Adrenal gland (tissue), 19 donors: ENCODE measurements at places on chromosomes 4 and X. TPM values are rescaled to one million over a fixed set of nuclear protein-coding genes. Genes with fewer than 3 reads are reported as not detected.

DNA sequence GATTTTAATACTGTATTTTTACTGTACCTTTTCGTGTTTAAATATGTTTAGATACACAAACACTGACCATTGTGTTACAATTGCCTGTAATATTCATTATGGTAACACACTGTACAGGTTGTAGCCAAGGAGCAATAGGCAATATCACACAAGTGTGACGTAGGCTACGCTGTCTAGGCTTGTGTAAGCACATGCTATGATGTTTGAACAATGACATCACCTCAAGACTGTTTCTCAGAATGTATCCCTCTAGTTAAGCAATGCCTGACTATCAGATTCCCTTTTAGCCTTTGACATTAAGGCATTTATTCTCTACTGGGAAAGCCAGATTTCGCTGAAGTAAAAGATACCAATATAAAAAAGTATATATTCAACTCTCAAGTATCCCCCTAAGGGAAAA is 66.2 kb downstream of the VCX3A start:
- no peak for DNase-seq

GRCh38 chr4:168619266-168619631 is 122.4 kb downstream of the PALLD start:
- no peak for DNase-seq

DNA sequence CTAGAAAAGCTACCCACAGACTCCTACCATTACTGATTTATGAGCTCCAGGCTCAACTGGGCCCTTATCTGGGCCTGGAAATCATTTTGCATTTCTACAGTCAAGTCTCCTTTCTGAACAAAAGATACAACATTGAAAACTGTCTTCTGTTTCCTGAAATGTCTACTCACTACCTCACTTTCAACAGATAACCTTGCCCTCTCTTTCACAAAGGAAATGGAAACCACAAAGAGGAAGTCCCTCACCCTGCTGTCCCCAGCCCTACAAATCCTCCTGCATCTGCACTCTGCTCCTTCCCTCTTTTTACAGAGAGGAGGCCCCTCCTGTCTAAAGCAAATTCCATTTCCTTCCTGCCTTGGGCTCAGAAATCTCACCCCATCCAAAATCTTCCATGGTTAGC is 24.8 kb upstream of the CYBB start:
- DNase-seq = no peak

GRCh38 chr4:182246401-182247205 is 3.4 kb downstream of the TENM3 start:
- no peak for DNase-seq

DNA sequence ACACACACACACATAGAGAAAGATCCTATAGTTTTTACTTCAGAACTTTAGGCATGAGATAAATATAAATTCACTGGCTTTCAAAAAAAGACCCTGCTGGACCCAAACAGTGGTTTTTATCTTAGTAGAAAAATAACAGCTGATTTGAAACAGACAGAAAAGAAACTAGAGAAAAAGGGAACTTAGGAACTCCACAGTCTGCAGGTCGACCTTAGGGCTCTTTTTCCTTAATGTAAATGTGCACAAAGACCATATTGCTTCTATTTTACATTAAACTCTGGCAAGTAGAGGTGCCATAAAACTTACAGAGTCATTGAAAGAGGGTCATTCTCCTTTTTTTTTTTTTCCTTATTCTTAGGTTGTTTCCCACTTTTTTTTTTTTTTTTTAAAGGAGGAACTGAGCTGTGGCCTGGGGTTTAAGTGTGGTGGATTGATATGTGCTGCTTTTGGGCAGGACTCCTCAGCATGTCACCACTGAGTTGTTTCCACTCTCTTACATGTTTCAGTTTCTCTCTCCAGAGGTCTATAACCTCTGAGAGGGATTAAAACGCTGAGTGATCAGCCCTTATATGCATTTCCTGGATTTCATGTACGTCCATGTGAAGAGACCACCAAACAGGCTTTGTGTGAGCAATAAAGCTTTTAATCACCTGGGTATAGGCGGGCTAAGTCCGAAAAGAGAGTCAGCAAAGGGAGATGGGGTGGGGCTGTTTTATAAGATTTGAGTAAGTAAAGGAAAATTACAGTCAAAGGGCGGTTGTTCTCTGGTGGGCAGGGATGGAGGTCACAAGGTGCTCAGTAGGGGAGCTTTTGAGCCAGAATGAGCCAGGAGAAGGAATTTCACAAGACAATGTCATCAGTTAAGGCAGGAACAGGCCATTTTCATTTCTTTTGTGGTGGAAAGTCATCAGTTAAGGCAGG is 70.8 kb upstream of the PACRGL start:
- no peak for DNase-seq

DNA sequence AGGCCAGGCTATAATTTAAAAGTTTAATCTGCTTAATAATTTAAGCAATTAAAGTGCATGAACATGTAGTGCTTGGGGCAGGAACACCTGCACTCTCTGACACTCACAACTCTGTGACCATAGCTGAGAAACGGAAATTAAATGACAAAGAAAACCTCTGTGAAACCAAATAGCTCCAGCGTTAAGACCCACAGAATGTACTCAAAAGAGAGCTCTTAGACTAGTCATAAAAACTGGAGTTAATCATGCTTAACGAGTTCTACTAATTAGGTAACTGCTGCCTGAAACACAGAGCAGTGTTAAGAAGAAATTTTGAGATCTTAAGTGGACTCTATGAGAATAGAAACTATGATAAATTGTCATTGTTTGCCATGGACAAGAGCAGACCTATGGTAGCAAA is 174.4 kb upstream of the SPIN4 start:
- no peak for DNase-seq

DNA sequence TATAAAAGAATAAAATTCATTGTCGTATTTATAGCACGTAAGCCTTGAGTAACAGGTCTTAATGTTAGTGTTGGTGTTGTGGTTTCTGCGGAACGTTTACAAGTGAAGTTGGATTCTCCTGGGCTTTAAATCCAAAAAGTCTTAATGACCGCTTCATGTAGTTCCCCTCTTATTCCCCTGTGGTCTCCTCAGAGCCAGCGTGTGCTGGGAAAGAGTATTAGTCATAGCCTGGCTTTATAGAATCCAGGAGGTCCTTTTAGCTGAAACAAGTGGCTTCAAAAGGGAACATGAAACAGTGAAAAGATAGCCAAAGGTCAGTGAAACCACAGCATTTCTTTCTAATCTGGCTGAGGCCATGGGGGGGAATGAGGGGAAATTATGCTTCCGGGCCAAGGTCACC is 79.1 kb downstream of the CLCN4 start:
- DNase-seq = no peak

DNA sequence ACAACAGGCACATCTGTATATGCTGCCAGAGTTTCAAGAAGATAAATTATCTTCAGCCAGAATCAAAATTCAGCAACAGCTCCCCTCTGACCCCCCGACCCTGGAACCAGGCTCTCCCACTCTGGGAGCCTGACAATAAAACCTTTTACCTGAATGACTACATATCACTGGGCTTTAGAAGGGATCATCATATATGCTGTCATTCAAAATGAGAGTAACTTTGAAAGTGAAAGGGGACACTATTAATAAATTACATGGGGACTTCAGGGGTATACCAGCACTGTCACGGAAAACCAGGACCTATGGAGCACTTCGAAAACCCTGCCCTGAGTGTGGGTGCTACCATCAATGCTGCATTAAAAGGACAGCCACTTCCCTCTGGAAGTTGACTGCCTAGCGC is 26.2 kb downstream of the TSPAN5 start:
- DNase-seq = no peak

GRCh38 chr4:144399927-144400326 is 246.0 kb upstream of the HHIP start:
- no peak for DNase-seq

DNA sequence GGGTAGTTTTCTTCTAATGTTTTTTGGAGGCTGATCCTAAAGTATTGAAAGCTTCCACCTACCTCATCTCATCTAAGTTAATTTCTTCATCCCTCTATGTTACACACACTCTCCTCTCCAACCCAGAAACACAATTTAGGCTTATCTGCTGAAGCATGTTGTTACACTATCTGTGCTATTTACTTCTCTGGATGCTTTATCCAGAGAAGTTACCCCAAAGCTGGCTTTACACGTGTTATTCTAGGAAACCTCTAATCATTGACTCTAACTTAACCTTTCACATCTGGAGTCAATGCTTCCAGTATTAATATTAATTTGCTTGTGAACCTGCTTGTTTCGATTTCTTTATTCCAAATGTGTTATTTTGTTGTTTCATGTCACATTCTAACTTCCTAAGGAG is 87.3 kb upstream of the NMU start:
- no peak for DNase-seq

DNA sequence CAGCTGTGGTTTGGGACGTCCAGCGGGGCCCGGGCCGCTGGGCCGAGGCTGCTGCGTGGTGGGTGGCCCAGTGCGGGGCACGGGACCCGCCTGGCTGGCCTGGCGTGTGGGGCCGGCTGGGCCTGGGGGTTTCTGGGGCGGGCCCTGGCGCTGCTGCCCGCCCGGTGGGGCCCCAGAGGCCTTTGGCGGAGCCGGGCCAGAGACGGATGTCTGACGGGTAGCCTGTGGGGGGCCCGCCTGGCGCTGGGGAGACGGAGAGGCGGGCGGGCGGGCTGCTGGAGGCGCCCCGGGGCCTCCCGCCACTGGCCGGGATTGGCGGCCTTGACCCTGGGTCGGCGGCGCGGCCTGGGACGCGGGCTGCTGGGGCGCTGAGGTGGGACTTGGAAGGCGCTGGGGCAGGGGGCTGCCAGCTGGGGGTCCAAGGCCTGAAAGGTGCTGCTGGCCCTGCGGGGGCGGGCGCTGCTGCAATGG is 8.1 kb upstream of the TIMP1 start:
- peak; percentile 21 for DNase-seq

- no peak for DNase-seq
These were observed 102.7 kb downstream of the UCHL1 start for GRCh38 chr4:41359422-41359775.

DNA sequence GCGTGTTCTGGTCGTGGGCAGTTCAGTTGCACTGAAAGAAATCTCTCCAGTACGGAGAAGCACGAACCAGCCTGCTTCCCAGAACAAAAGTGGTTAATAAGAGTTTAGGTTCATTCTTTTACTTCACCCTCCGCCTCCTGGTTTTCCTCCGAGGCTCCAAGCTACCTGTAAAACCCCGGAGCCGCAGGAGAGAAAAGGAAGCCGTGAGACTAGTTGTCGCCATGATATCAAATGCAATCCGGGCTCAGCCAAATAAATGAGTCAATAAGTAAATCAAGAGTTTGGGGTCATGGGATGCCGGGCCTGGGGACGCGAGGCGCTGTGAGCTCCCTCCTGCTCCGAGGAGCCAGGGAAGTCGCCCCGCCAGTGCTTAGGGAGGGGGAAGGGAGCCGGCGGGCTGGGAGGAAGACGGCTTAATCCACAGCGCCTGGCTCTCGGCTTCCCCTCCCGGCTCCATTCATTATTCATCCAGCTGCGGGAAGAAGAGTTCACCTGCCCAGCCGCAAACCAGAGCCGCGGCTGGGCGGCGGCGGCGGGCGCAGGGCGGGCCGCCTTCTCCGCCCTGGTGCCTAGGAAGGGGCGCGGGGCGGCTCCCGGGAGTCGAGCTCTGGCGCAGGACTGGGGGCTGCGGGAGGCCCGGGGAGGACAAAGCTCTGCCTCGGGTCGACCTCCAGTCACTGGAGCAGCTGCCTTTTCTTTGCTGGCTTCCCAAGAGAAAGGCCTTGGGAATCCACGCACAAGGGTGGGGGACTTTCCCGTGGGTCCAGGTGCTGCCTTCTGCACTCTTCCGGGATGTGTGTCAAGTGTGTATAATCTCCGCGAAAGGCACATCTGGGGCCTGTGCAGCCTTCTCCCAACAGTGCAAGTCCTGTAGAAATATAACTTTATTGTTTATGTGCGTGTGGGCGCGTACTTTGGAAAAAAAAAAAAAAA is 1.7 kb downstream of the FRAS1 start:
- no peak for DNase-seq

DNA sequence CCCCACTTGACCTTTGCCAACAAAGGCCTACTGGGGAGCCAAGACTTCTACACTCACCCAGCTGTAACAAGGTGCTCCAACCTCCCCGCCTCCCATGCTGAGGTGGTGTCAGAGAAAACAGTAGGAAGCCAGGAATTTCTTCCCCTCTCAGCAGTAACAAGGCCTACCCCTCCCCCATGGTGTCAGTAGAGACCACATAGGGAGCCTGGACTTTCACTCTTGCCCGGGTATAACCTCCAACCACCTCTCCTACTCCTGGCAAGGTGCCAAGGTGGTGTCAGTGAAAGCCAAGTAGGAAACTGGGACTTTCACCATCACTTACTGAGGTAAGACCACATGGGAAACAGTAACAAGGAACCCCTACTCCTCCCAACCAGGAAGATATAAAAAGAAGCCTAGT is 93.1 kb downstream of the SLC16A2 start:
- DNase-seq = no peak

DNA sequence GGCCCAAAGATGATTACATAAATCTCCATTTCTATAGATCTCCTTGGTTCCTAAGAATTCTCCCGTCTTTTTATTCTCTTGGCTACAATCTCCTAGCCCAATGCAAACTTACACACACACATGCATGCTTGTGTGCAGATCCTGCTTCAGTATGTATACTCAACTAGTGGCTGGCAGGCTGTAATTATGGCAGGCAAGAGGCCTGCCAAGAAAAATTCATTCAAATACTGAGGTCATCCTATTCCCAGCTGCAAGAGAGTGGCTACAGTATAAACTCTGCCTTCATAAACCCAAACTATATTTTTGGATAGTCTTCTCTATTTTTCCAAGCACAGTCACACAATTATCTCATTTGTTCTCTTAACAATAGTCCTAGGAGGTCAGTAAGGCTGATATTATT is 95.2 kb downstream of the SHROOM4 start:
- DNase-seq = no peak

DNA sequence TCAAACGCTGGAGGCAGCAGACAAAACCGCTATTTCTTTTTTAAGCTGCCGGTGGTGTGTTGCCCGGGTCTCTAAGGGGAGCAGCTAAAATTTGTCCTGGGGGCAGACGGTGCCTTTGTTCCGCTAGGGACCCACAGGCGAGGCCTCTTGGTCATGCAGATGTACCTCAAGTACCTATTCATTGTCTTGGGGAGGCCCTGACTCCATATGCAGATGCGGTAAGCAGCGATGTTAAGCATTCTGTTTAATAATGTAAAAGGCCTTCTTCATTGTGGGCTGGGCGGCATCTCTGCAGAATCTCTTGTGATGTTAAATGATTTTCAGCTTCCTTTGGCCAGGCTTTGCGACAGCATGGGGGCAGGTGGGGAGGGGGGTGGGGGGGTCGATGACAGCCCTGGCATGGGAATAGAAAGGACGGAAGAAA is 98.9 kb upstream of the PJA1 start:
- DNase-seq = no peak

DNA sequence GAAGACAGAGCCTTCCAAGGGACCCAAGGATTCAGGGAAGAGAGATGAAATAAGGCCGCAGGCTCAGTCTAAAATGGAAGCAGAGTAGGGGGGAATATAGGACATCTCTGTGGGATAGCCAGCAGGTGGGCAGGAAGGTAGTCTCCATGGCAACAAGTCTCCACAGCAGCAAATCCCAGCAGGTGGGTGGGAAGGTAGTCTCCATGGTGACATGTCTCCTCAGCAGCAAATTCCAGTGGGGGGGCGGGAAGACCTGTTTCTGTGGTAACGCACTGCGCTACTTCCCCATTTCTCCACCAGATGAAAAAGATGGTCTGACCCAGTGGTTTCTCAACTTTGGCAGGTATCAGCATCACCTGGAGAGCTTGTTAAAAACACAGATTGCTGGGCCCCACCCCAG is 18.3 kb downstream of the NLGN3 start:
- DNase-seq = no peak

GRCh38 chr4:42396361-42396751 is 932 bp upstream of the SHISA3 start:
- no peak for DNase-seq

MAGEC1 gene
- total RNA-seq = not detected

TMEM154 gene
- total RNA-seq = 3.6 TPM

OCRL gene
- 43.4 TPM for total RNA-seq

FOXR2 gene
- total RNA-seq = not detected

NSG1 gene
- 6.4 TPM for total RNA-seq

RHOXF2 gene
- total RNA-seq = not detected

FIP1L1 gene
- total RNA-seq = 77.9 TPM
